Midbrain (tissue), 1 donor: ENCODE measurements at places on chromosomes 11 and 22.

DNA sequence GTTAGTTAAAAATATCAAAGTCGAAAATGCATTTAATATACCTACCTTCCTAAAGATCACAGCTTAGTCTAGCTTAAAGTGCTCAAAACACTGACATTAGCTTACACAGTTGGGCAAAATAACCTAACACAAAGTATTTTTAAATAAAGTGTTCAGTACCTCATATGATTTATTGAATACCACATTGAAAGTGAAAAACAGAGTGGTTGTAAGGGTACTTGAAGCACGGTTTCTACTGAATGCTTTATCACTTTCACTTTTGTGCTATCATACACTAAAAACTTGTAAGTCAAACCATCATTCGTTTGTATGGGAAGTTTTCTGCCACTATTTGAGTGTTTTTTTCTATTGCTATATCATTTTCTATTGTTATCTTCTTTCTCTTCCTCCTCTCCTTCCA is 36.6 kb downstream of the ZBTB44 start:
- DNase-seq: no peak

DNA sequence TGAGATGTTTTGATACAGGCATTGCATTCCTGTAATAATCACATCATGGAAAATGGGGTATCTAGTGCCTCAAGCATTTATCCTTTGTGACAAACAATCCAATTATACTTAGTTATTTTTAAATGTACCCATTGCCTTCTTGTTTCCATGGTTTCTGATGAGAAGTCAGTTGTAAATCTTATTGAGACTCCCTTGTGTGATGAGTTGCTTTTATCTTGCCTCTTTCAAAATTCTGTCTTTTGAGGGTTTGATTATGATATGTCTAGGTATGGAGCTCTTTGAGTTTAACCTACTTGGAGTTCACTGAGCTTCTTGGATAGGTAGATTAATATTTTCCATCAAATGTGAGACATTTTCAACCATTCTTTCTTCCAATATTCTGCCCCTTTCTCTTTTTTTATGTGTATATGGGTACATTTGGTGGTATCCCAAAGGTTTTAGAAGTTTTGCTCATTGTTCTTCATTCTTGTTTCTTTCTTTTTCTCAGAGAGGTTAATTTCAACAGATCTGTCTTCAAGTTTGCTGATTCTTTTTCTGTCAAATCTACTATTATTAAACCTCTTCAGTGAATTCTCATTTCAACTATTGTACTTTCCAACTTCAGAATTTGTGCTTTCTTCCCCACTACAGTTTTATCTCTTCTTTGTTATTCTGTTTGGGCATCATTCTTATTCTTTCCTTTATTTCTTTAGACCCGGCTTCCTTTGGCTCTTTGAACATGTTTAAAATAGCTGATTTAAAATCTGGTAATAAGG is 13.7 kb downstream of the NAGA start:
- no peak for DNase-seq

DNA sequence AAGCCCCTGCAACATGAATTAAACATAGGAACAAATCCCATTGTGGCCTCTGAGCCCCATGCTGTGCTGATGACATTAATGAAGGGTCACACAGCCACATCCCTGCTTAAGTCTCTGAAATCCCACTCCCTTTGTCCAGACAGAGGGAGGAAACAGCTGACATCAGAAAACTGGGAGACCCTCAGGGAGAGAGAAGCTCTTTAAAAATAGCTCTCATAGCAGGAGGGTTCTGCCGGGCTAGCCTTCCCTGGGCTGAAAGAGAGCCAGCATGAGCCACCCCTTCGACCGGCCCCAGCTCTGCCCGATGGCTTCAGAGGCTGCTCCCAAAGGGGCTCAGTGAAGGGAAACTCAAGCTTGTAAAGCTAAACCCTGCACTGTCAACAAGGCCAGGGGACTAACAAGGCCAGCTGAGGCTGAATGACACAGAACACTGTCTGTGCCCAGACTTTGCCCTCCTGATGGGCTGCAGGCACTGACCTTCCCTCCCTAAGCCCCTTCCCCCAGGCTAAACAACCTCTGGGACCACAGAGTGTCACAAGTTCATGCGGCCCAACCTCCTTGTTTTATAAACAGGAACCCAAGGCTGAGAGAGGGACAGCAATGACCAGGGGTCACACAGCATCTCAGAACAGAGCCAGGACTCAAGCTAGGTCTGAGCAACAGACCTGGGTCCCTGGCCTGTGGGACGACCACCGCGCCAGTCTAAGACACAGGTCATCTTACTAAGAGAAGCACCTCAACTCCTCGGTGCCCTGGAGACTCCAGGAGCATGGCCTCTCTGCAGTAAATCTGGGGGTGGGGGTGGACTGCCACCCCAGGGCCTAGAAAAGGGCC is 163.8 kb downstream of the CHST1 start:
- no peak for DNase-seq

DNA sequence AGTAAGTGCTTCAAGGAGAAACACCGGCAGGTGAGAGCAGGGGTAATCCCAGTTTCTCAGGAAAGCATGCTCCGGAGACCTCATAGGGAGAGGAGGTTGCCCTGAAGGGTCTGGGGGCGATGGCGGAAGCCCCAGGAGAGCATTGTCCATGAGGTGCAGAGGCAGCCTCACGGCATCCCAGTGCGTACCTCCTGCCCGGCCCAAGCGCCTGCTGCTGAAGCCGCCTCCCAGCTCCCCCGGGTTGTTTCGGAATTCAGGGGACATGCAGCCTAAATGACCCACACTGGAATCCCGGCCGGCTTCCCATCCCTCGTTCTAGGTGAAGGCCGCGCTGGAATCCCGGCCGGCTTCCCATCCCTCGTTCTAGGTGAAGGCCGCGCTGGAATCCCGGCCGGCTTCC is 2.7 kb downstream of the ZBED4 start:
- no peak for DNase-seq

DNA sequence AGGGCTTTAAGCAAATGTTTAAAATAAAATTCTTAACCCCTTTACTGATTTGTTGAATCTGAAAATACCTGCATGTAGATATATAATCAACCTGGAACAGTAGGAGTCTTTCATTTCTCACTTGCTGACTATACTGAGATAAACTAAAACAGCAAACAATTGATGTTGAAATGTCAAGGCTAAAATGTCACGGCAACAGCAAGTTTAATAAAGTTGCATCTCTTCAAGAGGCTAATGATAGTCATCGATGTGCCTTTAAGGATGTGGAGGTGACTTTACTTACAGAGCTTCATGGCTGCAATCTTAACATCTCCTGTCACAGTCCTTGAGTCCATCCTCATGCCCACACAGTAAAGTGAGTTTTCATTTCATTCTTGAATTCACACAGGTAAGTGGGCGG is 3.6 kb upstream of the PRRG4 start:
- no peak for DNase-seq

- DNase-seq: no peak
Measured at GRCh38 chr11:66910016-66910415, 48.2 kb downstream of the PC start.

DNA sequence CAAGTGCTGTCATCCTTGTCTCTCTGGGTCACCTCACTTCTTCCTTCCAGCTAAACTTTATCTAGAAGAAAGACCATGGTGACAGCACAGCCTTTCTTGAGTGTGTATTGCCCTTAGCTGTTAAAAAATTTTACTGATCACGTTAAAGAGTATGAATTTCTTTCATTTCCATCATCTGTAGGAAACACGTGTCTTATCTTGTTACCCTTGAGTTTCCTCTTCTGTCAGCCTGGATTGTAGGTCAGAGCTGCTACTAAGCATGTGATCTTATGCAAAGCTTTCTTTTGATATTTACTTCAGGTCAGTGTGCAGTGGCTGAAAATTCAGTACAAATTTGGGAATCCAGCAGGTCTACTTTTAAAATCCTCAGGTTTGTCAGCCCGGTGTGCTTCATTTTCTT is 512.2 kb upstream of the ARHGAP42 start:
- DNase-seq: no peak

DNA sequence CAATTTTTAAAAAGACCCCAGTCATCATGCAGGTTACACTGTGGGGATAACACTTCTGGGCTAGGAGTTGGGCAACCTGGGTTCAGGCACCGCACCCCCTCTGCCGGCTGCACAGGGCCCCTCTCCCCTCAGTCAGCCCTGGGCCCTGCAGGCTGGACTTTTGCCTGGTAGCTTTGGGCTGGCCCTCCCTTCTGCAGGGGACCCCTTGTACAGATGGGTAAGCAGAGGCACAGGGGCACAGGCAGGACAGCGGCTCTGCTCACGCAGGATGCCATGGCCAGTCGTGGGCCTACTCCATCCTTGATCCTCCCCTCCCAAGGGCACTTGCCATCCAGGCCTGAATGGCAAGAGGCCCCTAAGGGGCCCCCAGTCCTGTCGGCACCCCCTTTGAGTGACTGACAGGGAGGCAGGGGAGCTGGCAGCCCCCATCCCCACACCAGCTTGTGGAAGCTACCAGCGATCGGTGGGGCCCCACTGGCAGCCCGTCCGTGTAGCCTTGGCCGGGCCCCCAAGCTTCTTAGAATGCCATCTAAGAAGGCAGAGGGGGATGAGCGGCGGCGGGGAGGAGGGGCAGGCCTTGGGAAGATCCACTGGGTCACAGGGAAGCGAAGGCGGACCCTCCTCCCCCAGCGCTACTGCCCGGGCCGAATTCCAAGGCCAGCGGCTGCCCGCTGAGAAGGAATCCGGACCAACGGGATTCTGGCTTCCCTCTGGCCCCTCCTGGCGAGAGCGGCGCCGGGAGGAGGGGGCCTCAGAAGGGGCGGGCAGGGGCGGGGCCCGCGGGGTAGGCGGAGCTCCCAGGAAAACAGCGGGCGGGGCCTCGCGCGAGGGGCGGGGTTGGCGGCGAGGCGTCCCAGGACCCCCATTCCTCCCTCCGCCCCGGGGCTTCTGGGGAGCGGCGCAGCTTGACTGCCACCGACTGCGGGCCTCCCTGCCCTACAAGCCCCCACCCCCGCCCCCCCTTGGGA is 6.8 kb upstream of the CHKA start:
- DNase-seq: peak; percentile 77

DNA sequence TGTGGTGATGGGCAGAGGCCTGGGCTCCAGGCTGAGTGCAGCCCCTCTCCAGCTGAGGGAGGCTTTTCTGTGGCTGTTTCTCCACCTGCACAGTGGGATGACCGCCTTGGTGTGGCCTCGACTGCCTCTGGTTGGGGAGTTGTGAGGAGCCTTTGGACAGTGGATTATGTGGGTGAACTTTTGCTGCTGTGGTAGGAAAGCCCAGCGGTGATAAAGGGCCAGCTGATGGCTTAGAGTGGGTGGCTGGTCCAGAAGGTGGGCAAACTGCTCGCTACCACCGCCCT is 1.4 kb upstream of the ESRRA start:
- DNase-seq: no peak

DNA sequence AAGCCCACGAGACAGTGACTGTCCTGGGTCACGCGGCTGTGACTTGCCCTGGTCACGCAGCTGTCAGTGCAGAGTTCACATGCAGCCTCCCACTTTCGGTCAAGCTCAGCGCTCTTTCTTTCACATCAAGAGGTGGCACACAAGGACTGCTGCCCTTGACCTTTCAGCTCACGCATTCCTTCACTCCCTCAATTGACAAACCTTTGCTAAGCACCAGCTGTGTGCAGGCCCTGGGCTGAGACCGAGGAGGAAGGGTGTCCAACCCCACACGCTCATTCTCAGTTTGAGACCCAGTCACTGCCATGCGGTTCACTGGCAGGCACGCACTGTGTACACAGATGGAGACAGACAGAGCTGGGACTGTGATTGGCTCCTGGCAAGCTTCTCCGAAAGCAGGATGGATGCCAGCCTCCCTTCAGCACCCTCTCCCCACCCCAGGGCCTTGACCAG is 70.3 kb downstream of the SCUBE1 start:
- no peak for DNase-seq

DNA sequence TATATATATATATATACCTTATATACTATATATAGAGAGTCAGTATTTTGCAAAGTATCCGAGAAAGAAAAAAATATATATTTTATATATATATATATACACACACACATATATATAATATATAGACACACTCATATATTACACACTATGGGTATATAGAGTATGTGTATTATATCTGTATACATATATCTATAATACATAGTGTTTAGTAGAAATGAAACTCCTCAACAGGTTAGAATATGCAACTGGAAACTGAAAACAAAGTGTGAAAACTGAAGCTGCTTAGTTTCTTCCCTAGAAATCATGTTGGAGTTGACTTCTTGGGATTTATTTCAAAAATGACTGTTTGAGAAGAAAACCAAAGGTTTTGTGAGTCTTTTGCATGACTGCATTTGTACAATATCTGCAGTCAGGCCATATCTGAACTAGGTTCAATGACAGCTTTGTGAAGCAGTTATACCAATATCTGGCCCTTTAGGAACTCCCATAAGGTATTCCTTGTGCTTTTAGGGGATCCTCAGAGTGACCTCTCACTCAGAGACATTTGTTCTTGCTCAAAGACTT is 284.1 kb downstream of the CASP12 start:
- DNase-seq: no peak
